ENCODE measurements at places on chromosomes 6 and 20.

GRCh38 chr6:31576897-31577578 is 1.7 kb downstream of the TNF start:
- peak; percentile 80 for DNase-seq

DNA sequence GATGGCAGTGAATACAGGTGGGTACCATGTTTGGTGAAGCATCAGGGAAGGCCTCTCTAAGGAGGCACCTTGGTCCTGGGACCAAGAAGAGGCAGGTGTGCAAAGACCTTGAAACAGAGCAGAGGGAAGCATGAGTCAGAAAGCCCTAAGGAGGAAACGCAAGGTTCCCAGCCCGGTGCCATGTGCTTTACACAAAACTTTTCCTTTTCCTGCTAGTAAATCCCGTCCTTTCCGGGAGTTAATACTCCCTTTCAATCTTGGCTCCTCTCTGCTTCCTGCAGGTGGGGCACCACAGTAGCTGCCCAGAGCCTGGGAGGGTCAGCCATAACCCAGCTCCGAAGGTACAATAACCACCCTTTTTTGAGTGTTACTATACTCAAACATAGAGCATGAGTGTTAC is 19.4 kb upstream of the SLC23A2 start:
- no peak for DNase-seq

- DNase-seq, result no peak
These were observed 81.6 kb downstream of the FOXA2 start for GRCh38 chr20:22502731-22503191.

- DNase-seq, result no peak
These were observed 81.3 kb downstream of the SEL1L2 start for GRCh38 chr20:13909067-13909466.

- DNase-seq, result no peak
These were observed 85.0 kb downstream of the PREP start for GRCh38 chr6:105317607-105318533.

DNA sequence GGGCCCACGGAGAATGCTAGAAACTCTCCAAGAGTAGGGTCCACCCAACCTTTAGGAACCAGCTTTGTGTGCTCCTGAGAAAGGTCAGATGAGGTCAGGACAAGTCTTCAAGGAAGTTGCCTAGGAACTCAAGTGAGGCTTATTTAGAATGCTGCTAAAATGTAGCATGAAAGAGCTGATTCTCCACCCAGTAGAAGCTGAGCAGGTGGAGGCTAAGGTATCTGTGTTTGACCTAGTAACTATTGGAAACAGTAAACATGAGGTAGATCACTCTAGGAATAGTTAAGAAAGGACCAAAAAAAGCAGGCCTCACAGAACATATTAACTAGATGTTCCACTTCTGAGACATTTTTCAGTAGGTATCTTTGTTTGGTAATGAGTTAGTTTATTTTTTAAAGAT is 13.9 kb downstream of the CEP43 start:
- DNase-seq, result no peak

DNA sequence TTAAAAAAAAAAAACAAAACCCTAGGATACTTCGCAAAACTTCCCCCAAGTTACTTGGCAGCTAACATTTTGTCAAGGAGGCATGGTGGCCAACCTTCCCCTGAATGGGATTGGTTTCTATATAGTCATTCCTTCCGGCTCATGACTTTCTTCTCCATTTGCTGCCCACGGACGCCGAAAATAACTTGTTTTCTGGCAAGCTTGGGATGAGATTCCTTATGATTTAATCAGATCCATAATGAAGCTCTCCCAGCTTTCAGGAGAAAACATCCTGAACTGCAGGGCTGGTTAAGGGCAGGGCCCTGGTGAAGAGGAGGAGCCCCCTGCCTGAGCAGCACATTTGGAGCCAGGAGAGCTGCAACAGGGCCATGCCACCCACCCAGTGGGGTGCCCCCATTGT is 49.9 kb downstream of the PPP1R16B start:
- DNase-seq, result no peak

GRCh38 chr6:42450477-42451332 is 1.0 kb downstream of the TRERF1 start:
- DNase-seq, result peak; percentile 40

GRCh38 chr6:119727504-119728219 is 378.1 kb upstream of the MAN1A1 start:
- no peak for DNase-seq

- no peak for DNase-seq
These were observed 107.5 kb downstream of the FAXC start for GRCh38 chr6:99241905-99242534.

- no peak for DNase-seq
These were observed 118.3 kb upstream of the ECI2 start for GRCh38 chr6:4253604-4254231.

DNA sequence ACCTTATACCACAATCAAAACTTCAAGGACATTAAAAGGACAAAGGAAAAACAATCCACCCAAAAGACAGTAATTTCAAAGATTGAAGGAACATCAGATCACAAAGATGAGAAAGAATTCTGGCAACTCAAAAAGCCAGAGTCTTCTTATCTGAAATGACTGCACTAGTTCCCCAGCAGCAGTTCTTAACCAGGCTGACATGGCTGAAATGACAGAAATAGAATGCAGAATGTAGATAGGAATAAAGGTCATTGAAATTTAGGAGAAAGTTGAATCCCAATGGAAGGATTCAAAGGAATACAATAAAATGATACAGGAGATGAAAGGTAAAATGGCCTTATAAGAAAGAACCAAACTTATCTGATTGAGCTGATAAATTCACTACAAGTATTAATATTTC is 231.4 kb downstream of the CD109 start:
- no peak for DNase-seq

DNA sequence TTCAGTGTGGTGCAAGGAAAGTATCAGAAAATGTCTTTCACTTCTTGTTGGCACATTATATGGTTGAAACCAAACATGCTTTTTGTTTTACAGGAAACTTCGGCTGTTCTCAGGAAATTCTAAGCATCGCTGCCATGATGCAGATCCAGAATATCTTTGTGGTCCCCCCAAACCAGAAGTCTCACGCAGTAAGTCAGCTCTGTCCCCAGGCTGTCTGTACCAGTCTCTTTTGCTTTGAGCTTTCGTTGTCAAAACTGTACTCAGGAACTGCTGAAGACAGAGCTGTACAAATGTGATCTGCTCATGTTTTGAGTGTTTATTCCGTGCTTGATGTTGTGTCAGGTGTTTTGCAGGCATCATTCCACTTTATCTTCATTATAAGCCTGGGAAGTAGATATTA is 59.6 kb downstream of the DHX35 start:
- no peak for DNase-seq

GRCh38 chr20:38975539-38976120 is 13.5 kb downstream of the DHX35 start:
- DNase-seq, result no peak

DNA sequence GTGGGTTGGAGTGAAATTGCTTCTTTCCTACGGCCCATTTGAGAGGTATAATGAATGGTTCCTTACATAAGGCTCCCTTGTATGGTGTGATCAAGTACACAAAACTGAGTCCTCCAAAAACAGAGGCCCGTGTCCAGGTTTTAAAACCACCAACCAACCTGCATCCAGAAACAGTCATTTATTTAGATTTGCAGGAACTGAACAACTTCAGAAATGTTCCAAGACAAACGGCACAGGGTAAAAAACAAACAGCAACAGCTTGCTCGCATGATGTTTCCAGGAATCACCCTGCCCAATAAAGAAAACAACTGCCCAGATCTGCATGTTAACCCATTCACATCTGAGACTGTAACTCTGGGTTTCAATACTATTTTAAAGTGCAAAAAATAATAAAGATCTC is 40.2 kb upstream of the TRAM2 start:
- no peak for DNase-seq

DNA sequence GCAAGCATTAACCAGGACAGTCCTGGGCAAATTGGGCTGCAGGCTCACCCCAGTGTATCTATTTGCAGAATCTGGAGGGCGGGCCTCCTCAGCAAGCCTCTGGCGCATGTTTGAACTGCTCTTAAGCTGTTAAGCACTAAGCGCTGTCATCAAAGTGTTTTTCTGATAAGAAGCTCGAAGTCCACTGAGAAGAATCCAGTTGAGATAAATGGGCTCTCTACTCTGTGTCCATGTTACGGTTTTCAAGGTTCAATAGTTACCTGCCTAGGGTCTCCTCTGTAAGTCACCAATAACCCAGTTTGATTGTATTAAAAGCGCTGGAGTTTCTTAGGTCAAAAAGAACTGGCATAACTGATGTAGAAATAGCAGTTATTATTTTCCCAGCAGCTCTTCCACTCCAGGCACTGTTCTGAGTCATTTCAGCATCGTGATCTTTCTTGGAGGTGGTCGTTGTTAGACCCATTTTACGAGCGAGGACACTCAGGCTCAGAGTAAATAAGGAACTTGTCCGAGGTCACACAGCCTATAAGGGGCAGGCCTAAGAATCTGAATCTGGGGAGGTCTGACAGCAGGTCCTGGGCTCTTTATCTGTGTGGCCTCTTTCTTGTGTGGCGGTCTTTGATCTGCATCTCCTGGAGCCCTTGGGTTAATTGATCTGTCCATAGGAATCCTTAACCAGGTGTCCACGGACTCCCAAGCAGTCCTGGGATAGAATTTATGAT is 207.4 kb upstream of the ZNF217 start:
- no peak for DNase-seq

DNA sequence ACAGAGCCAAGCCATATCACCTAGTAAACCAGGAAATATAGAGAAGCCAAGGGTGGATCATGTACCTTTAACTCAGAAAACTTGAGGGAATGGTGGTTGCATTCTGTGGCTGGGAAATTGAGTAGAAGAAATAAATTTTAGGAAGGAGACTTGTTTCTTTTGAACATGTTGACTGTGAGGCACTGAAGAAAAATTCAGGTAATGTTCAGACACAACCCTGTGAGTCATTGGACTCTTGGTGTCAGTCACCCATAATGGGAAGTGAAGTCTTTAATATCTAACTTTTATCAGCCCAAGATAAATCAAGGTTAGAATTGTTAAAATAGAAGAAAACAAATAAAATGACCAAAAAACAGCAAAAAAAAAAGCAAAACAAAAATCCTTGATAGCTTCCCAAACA is 98.8 kb upstream of the GRIK2 start:
- DNase-seq, result no peak

GRCh38 chr6:62492192-62492822 is 206.3 kb upstream of the KHDRBS2 start:
- DNase-seq, result no peak

- no peak for DNase-seq
These were observed 74.0 kb downstream of the PPP1R3G start for GRCh38 chr6:5159162-5159561.

DNA sequence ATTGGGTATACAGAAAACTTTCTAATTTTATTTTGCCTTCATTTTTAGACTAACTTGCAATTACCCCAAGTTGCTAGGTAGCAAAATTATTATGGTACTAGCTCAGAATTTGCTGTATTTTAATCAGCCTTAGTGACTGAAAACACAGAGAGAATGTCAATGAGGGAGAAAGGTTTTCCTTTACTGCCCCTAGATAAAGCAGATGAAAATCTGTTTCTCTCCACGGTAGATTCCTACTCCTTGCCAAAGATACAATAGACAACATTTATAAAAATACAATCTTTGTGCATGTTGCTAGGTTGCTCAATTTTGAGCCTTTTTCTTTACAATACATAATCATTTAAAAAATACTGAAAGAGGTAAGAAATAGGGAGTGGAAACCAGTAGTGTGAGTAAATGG is 222.2 kb downstream of the BCKDHB start:
- no peak for DNase-seq

DNA sequence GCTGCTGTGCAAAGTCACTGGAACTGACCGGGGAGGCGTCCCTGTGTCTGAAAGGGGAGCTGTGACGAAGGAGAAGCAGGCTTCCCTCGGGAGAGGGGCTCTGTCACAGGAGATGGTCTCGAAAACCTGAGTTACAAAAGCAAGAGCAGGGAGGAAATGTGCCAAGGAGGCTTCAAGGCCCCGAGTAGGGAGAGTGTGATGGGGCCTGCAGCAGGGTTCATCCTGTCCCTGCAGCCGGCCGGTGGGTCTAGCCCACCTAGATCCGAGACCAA is 16.7 kb downstream of the DYNLT1 start:
- peak; percentile 19 for DNase-seq

GRCh38 chr6:56663344-56663743 is 20.7 kb upstream of the DST start:
- DNase-seq, result no peak

- DNase-seq, result no peak
These were observed 289.2 kb upstream of the CNR1 start for GRCh38 chr6:88455317-88455716.

- no peak for DNase-seq
These were observed 31.6 kb upstream of the RGS17 start for GRCh38 chr6:153162646-153163045.

GRCh38 chr6:47083586-47084047 is 41.5 kb upstream of the ADGRF1 start:
- DNase-seq, result no peak

DNA sequence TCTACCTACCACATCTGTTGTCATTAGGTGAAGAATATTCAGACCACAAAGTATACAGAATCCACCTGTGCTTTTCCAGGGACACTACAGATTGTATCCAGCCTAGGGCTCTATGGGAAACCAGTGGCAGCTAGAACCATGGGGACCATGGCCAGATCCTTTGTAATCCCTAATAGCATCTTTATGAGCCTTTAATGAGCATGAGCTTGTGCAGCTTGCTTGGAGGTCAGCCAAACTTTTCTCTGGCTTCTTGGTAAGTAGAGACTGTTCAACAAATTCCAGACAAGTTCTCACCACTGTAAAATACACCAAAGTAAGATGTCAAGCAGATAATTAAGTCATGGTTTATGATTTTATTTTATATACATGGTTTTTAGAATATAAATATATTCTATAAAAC is 301.6 kb upstream of the ADGRB3 start:
- DNase-seq, result no peak

DNA sequence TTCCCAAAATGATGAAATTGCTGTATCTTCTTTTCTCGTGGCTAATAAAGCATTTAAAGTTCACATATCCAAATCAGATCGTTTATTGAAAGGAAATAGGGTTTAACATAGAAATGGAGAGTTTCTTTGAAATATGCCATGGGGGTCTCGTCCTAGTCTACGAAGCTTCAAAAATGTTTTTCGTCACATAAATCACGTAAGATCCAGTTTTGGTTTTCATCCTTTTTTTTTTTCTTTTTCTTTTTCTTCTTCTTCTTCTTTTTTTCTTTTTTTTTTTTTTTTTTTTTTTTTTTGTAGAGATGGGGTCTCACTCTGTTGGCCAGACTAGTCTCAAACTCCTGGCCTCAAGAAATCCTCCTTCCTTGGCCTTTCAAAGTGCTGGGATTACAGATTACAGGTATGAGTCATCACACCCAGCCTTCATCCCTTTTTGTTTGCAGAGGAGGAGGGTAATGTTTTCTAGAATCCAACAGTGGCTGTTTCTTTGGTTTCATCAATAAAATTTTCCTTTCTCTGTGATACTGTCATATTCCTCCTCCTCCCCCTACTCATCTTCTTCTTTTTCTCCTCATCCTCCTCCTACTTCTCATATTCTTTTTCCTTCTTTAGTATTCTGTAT is 94.7 kb upstream of the LOC128125822 start:
- DNase-seq, result no peak

GRCh38 chr6:71404145-71404966 is 115.7 kb downstream of the OGFRL1 start:
- no peak for DNase-seq
